EH (cell line): ENCODE measurements at places on chromosomes 4 and X.

DNA sequence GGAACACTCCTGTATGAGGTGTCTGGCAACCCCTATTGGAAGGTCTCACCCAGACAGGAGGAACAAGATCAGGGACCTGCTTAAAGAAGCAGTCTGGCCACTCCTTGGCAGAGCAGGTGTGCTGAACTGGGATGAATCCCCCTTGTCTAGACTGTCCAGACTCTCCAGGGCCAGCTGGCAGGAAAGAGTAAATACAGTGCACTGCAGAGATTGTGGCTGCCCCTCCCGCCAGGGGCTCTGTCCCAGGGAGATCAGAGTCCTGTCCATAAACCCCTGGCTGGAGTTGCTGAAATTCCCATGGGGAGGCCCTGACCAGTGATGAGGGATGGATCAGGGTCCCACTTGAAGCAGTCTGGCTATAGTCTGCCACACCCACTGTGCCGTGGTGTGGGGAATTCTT, 17.7 kb downstream of the STPG2 start:
- DNase-seq = no peak

DNA sequence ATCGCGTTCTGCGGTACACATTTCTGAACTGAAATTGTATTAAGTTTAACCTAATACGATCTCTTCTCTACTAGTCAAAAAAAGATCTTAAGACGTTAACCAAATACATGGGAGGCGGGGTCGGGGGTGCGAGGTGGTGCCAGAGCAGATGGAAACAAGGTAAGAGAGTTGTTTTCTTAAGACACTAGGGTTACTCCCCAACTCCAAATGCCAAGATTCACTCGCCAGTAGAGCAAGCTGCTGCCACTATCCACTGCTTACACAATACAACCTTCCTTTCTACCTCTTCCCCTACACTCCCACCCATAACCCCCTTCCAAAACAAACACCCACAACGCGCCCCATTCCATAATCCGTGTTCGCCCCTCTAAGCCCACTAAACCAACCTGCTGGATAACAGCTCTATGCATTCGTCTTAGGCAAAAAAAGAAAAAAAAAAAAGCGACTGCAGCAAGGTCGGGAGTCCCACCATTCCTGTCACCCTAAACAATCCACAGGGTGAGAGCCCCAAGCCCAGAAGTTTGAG, 1.3 kb downstream of the LCORL start:
- peak; percentile 18 for DNase-seq

- no peak for DNase-seq
Measured at GRCh38 chr4:183907871-183908683, 3.0 kb downstream of the STOX2 start.

GRCh38 chrX:153667956-153668396, 5.6 kb downstream of the PNCK start:
- DNase-seq = peak; percentile 73

DNA sequence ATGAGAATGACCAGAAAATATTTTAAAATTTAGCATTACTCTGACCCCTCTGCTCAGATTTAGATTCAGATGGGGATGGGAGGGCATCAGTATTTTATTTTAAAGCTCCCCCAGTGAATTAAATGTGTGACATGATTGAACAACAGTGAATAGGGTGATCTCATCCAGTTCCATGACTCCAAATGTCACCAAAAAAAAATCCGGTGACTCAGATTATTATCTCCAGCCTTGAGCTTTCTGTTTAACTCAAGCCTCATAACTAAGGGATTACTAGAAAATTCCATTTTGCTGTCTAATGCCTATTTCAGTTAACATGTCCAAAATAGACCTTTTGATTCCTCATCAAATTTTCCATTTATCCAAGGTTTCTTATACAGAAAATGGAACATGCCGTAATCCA, 121.8 kb upstream of the TMEM47 start:
- DNase-seq = peak; percentile 88

DNA sequence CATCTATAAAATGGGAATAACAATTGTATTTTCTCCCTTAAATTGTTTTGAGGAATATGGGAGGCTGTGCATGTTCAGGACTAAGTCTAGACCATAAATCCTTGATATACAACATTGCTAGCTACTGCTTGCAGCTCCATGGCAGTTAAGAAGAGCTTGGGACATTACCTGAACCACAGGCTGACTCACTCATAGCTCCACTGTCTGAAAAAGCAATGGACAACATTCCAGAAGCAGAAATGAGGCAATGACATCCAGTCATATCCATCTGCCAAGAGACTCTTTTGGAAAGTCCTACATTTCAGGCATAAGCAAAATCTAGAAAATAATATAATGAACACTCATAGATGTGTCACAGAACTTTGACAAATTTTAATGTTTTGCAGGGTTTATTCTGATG, 167.3 kb upstream of the LEF1 start:
- peak; percentile 16 for DNase-seq

DNA sequence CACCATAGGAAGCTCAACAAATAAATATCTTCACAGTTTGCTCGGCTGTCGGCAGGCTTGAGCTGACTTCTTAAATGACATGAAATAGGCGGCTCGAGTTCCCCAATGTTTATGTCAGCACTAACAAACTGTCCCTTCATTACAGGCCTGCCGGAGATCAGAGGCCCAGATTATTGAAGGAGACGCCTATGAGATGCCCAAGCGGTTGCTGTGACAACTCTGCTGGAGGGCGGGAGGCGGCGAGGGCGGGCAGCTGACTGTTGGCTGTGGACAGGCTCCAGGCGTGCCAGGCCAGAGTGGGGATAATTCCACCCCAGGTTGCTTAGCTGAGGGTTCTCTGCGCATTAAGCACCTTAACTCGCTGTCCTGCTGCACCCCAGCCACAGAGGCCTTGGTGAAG, 39.2 kb upstream of the MSX1 start:
- no peak for DNase-seq

- DNase-seq = peak; percentile 0
Measured at GRCh38 chrX:43269201-43269600, 386.9 kb upstream of the MAOA start.

- DNase-seq = no peak
Measured at GRCh38 chr4:24010994-24011393, 121.1 kb upstream of the PPARGC1A start.

- no peak for DNase-seq
Measured at GRCh38 chr4:89829470-89830138, 7.4 kb downstream of the SNCA start.

GRCh38 chr4:124224256-124224655, 488.3 kb downstream of the ANKRD50 start:
- DNase-seq = no peak

GRCh38 chrX:17017134-17017533, 70.7 kb downstream of the REPS2 start:
- DNase-seq = no peak

- DNase-seq = no peak
Measured at GRCh38 chr4:129839687-129840086, 743.7 kb downstream of the C4orf33 start.

DNA sequence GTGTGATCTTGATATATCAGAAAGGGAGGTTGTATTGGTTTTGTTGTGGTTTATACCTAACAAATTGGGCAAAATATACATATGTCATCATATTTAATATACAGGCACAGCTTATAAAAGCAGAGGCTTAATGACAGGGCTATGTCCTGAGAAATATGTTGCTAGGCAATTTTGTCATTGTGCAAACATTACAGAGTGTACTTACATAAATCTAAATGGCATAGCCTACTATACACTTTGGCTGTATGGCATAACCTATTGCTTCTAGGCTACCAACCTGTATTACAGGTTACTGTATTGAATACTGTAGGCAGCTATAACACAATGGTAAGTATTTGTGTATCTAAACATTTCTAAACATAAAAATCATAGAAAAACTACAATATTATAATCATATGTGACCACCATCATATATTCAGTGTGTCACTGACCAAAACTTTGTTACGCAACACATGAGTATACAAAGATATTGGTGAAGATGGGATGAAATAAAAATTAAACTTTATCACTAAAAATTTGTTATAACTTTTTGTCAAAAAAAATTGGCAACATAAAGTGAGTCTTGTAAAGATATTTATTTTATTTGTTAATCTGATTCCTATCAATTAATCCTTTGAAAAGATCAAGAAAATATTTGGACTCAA, 414.0 kb upstream of the HS3ST1 start:
- DNase-seq = no peak

DNA sequence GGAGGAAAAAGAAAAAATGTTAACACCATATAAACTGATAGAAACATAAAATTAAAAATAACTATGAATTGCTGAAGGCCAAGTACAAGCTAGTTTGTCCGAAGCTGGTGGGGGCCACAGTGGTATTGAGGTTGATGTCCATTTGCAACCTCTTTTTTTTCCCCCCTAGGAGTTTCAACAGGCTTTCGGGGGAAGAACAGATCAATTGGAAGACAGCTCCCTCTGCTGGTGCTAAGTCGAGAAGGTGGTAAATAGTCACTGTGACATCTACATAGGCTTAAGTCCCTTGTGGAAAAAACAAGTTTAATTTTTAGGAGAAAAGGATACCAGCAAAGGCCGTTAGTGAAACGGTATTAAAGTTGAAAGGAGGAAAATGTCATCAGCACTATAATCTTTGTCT, 115.7 kb upstream of the ZXDA start:
- DNase-seq = peak; percentile 21

DNA sequence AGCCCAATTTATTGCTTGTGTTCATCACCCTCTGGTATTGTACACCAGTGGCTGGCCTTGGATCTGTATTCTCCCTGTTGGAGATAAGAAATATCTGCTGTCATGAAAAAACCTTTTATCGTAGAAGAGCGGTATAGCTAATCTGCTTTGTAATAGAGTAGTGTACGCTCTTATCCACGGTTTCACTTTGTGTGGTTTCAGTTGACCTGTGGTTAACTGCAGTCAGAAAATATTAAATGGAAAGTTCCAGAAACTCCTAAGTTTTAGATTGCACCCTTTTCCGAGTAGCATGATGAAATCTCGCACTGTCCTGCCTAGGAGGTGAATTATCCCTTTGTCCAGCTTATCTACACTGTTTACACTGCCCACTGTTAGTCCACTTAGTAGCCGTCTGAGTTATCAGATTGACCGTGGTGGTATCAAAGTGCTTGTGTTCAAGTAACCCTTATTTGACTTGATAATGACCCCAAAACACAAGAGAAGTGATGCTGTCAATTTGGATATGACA, 42.4 kb downstream of the KDM6A start:
- DNase-seq = no peak

DNA sequence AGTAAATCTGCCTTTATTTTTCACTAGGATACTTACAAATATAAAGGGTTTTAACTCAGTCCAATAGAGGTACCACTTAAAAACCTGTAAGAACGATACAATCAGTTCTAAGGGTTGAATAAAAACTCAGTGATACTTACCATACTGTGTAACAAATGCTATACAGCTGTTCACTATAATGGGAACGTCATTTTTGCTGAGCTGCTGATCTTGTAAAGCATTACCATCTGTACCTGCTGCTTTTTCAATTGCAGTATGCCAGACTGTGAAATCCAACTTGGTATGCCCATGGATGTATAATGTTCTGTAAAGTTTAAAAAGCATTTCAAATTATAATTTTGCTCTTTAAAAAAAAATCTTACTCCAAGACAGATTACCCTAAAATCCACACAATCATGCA, 111.2 kb downstream of the ARAP2 start:
- no peak for DNase-seq
